ENCODE measurements at places on chromosomes 4 and X.

- no peak for DNase-seq
Measured at GRCh38 chr4:23455456-23456158, 434.2 kb downstream of the PPARGC1A start.

DNA sequence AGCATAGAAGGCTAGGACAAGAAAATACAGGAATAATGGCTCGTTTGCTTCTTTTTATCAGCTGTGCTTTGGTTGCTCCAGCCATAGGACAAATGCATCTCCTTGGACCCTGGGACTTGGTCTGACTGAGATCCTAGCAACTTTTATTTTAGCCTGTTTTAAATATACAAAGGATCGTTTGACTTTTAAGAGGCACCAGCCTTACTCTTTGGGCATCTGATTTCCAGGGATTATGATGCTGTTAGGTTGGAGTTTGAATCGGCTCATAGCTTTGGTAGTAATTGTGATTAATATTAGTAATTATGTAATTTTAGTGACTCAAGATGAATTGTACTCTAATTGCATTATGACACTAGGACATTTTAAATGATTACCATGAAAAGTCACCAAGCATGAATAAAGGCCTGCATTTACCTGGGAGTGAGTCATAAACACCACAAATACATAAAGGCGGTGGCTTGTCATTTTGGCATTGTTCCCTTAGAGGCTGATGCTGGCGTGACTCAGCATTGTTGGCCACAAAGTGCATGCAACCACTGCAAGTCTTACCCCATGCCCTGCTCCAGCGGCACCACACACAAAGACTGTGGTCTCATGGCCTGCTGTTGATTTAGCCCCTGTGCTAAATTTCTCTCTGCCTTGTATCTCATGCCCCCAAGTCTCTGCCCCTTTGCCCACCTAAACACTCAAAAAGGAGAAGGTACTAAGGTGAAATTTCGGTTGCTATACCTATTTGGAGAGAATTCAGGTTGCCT lies 12.4 kb downstream of the GPAT3 start:
- DNase-seq, result peak; percentile 63

DNA sequence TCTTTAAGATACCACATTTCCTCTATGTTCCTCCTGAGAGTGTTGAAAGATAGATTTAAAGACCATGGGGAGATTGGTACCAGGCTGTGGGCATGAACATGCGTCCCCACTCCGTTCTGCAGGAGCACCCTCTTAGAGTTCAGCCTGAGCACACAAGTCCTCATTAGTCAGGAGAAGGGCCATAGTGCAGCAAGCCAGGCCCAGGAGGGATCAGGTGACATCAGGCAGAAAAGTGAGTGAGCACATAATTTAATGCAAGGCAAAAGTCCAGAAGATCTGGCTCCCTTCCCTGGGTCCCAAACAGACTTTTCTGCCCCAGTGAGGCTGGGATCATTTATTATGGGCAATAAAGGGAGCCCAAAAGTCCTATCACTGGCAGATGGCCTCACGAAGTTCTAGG lies 263.7 kb upstream of the AGTR2 start:
- no peak for DNase-seq

GRCh38 chrX:48505481-48505880 lies 3.3 kb upstream of the PORCN start:
- no peak for DNase-seq

DNA sequence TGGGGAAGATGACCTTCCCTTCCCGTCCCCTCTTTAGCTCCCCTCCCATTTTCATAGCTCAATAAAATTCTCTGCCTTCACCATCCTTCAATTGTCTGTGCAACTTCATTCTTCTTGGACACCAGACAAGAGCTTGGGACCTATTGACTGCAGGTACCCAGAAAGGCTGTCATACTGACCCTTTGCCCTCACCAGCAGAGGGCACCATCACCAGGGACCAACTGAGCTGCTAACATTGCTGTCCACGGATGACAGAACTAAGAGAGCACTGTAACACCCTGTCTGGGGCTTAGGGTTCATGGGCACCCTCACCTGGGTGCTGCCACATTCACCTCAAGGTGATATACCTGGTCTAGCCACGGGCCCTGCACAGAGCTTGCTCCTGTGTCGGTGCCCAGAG lies 141.3 kb upstream of the VCX3B start:
- no peak for DNase-seq

DNA sequence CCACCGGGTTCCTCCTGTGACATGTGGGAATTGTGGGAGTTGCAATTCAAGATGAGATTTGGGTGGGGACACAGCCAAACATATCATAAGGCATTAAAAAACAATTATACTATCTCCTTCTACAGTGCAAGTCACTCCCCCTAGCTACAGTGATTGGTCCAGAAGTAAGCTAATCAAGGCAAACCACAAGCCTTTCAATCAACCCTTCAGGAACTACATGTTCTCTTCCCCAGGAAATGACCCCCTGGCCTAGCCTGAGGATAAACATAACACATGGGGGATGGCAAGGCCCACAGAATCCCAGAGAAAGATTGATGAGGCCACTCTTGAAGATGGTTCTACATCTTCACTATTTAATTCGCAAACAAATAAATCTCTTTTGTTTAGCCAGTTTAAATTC lies 25.2 kb upstream of the FAM241A start:
- no peak for DNase-seq

Data from activated CD4-positive, CD25-positive, alpha-beta regulatory T cell treated with anti-CD3 and anti-CD28 coated beads, Interleukin-2, amount 50 U/mL, for 72 hours (primary cell).